ENCODE measurements at places on chromosomes 5 and 9.

DNA sequence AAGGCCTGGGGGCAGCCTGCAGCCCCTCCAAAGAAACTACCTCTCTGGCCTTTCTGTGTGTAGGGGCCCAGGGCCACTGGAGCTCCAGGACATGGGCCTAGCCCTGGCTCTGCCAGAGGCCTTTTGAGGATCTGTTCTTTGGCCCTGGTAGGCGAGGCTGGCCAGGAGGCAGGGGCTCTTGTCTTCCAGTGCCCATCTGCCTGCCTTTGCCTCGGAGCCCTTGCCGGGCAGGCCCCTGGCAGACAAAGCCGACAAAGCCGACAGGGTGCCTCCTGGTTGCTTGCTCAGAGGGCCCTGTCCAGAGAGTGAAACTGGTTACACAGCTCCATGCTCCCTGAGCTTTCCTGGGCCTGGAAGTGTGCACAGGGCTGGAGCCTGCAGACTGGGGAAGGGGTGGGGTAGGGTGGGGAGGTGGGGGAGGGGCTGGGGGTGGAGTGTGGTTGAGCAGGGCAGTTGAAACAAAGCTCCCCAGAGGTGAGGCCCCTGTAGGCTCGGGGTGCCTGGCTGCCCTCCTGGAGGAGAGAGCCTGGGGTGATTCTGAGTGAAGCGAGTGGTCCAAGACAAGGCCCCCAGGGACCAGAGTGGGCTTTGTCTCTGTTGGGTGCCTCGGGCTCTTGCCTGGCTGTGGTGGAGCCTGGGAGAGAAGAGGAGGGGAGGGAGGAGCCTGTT is 29.3 kb downstream of the PTPA start:
- DNase-seq, result no peak

DNA sequence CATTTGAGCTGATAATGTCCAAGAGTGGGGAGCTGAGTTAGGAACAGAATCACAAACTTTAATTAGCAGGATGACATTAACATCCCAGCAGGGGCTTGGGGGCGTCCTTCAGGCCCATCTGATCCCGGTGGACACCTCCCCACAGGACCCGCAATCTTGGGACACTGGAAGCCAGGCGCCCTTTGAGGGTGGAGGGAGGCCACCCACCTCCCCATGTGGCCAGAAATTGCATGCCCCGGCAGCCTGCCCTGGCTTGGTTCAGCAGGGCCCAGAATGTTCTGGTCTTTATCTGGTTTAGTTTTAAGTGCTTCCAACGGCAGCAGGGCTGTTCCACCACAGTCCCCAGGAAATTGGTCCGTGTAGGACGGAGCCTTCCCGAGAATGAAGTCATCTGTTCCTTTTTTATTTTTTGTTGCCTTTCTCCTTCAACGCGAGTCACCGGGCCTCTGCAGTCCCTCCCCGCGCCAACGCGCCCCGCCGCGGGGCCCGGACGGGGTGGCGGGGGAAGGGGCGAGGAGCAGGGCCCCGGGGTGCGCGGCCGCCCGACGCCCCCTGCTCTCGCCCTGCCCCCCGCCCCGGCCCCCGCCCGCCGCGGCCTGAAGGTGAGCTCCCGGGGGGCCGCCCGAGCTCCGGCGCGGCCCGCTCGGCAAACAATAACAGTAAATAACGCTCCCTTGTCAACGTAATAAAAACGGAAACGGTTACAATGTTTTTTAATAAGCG is 207.9 kb downstream of the C9orf50 start:
- DNase-seq, result no peak

DNA sequence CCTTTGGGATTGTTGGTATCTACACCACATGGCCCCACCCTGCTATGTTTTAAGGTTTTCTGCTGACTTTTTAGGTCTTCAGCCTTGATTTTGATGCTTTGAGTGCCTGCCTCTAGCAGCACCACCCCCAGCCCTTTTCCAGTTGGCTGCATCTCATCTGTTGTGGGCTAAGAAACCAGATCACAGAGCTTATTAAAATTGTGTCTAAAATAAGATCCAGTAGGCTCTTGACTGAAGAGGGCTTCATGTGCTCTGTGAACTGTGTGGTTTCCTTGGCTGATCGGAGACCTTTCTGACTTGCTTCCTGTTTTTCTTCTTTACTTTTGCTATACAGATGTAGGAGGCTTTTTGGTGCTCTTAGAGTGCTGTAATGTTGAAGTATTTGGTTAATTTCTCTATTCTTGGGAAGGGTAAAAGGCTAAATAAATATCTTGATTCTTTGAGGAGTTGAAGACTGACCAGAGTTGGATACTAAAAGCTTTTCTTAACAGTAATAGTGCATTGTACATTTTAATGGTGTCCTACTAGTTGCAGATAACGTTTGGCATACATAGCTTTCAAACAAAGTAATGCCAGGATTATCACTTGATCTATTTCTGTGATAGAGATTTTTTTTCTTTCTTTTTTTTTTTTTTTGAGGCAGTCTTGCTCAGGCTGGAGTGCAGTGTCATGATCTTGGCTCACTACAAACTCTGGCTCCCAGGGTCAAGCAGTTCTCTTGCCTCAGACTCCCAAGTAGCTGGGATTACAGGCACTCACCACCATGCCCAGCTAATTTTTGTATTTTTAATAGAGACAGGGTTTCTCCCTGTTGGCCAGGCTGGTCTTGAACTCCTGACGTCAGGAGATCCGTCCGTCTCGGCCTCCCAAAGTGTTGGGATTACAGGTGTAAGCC is 4.5 kb downstream of the UBE2D2 start:
- no peak for DNase-seq

DNA sequence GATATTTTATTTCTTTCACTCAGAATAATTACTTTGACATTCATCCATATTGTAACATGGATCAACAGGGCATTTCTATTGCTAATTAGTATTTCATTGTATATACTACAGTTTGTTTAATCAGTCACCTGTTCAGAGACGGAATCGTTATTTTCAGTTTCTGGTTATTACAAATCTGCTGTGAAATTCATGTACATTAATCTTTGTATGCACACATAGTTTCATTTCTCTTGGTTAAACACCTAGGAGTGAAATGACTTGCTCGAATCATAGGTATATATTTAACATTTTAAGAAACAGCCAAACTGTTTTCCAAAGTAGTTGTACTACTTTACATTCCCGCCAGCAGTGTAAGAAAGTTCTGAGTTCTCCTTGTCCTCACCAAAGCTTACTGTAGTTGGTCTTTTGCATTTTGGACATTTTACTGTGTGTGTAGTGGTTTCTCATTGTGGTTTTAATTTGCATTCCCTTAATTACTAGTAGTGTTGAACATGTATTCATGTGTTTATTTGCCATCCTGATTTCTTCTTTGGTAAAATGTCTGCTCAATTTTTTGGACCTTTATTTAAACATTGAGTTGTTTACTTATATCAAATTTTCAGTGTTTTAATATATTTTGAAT is 198.2 kb downstream of the SAXO1 start:
- no peak for DNase-seq

DNA sequence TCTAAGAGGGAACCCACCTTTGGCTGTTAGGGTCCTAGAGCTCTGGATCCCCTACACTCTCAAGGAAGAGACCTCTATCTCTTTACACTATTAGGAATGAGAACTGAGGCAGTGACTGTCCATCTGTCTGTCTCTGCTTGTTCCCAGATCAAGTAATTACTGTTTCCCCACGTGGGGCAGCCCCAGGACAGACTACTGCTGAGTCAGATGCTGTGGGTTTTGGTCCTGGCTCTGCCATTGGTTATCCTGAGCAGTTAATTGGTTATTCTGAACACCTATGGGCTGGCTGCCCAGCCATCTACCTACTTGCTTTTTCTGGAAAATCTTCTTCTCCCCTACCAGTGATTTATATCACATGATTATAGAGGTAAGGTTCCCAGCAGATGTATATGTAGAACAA is 33.3 kb downstream of the FBXO10 start:
- DNase-seq, result no peak

GRCh38 chr5:73417303-73418034 is 31.1 kb downstream of the FOXD1 start:
- no peak for DNase-seq

DNA sequence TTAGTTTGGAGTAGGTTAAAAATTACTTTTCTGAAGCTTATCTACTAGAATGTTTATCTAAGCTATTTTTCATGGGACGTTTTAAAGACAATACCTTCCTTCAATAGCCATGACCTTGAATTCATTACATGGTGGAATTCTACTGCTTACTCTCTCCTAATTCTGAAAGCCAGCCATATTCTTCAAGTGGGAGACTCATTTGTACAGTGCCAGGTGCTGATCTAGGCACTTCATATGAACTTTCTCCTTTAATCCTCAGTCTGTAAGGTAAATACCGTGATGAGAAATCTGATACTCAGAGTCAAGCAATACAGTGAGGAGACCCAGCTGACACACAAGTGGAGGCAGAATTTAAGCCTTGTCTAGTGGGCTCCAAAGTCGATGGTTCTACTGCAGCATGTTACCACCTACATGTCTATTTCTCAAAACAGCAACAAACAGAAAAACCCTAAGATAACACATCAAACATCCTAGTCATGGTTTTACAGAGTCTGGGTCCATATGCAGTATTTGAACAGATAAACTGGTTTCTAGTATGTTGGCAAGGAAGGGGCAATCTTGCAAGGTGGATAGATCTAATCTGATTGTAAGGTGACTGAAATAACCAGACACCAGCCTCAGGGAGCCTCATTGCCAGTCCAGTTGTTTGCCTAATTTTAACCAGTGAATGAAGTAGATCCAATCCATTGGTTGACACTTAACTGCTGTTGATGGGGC is 243.7 kb downstream of the PIK3R1 start:
- DNase-seq, result no peak

- DNase-seq, result no peak
Measured at GRCh38 chr9:749716-750115, 91.8 kb upstream of the DMRT1 start.

GRCh38 chr9:93673021-93673838 is 96.8 kb downstream of the PHF2 start:
- peak; percentile 1 for DNase-seq

GRCh38 chr5:116492016-116492623 is 82.5 kb downstream of the SEMA6A start:
- DNase-seq, result no peak
